ENCODE measurements at places on chromosomes 16 and 17. TPM values are rescaled to one million over a fixed set of nuclear protein-coding genes. Genes with fewer than 3 reads are reported as not detected.

DNA sequence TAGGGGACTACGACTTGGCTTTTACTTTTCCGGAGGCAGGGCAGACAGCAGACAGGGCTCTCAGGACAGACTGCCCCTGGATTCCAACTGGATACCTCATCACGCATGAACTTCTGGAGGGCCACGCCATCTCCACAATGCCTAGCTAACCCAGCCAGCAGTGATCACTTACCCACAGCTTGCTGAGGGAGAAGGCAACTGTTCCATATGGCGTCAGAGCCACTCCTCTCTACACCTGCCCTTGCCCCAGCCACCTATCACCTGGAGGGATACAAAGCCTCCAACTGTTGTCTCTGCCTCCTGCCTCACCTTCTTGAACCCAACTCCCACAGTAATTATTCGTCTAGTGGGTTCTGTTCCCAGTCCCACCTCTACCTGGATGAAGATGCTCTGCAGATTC is 8.8 kb downstream of the MYO19 start:
- no peak for DNase-seq

- no peak for DNase-seq
Measured at GRCh38 chr17:77510133-77510796, 369.5 kb downstream of the SEC14L1 start.

DNA sequence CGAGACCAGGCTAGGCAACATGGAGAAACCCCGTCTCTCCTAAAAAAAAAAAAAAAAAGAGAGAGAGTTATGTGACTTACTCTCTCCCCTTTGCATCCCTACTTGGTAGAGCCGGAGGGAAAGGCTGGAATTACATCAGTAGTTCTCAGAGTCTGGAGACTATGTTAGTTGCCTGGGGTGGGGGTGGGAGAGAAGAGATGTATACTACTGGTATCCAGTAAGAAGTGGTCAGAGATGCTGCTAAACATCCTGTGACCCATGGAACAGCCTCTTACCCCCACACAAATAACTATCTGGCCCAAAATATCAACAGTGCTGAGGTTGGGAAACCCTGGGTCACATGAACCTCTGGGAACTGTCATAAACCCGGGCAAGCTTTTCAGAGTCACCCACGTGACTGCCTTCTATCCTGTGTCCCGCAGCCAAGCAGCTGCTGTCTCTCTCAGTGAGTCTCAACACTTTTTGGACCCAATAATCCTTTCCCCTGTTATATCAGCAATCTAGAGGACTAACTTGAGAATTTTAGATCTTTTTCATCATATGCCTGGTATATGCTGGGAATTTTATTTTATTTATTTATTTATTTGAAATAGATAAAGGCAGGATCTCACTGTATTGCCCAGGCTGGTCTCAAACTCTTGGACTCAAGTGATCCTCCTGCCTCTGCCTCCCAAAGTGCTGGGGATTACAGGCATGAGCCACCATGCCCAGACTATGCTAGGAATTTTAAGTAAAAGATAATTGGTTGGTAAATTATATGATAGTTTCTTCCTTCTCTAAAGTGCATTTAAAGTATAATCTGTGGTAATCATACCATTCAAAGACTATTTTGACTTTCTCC is 8.7 kb downstream of the EIF1 start:
- no peak for DNase-seq

GRCh38 chr16:12611006-12611477 is 192.6 kb downstream of the CPPED1 start:
- DNase-seq: no peak

DNA sequence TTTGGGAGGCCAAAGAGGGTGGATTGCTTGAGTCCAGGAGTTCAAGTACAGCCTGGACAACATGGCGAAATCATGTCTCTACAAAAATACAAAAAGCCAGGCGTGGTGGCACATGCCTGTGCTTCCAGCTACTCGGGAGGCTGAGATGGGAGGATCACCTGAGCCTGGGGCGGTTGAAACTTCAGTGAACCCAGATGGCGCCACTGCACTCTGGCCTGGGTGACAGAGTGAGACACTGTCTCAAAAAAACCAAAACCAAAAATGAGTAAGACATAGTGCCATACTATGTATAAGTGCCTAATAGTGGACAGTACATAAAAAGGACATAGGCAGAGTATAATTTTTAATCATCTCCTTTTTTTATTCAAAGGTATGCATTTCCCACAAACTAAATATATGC is 4.0 kb downstream of the CTC1 start:
- no peak for DNase-seq

GRCh38 chr17:9056566-9056965 is 35.3 kb downstream of the NTN1 start:
- no peak for DNase-seq

DNA sequence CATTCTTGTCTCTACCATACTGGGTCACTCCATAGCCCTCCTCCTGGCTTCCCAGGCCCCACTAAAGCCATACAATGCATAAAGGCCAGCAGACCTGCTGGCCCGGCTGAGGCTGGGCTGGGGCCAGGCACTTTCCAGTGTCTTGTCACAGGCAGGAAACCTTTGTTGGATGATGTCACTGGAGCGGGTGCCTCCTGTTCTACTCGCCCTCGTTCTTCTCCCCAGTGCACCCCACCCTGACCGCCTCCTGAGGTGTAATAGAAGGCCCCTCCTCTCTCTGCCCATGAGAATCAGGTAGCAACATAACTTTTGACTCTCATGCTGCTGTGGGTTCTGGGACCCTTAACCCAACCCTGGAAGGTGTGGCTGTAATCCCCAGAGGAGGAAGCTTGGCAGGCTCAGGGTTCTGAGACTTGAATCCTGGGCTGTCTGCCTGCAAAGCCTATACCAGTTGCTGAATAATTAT is 54.2 kb upstream of the IL34 start:
- DNase-seq: no peak

DNA sequence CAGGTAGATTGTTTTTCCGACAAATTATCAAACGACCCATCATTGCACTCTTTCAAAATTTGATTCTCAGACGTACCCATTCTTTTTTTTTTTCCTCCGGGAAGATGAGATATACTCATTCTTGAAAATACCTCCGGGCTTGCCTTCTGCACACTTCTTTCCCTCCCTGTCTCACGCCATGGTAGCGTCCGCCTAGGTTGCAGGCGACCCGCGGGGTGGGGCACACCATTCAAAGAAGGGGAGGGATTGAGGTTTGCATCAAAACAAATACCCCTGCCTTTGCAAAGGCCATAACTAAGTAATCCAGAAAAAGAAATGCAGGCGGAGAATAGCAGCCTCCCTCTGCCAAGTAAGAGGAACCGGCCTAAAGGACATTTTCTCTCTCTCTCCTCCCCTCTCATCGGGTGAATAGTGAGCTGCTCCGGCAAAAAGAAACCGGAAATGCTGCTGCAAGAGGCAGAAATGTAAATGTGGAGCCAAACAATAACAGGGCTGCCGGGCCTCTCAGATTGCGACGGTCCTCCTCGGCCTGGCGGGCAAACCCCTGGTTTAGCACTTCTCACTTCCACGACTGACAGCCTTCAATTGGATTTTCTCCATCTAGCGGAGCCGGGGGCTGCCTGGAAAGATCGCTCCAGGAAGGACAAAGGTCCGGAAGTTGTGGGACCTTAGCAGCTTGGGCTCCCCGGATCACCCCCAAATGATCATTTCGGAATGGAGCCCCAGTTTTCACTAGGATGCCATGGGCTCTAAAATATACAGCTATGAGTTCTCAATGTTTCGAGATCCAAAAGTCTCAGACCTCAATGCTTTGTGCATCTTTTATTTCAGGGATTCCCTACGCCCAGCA is 843 bp downstream of the TP53 start:
- DNase-seq: no peak

- DNase-seq: no peak
Measured at GRCh38 chr17:6583411-6583810, 27.1 kb upstream of the PITPNM3 start.

DNA sequence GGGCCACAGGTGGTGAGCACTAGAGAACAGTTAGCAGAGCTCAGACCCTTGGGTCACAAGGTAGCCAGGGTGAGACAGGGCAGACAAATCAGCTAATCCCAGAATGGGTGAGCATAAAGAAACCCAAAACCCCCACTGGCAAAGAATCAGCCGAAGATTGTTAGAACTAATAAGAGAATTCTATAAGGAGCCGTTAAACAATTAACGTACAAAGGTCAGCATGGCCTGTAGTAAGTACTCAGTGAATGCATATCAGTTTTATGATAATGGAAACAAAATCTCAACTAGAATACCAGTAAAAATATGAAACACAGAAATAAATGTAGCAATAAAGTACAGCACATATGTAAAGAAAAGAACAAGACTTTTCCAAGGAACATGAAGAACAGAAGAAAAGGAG is 168.6 kb downstream of the NTN1 start:
- no peak for DNase-seq

DNA sequence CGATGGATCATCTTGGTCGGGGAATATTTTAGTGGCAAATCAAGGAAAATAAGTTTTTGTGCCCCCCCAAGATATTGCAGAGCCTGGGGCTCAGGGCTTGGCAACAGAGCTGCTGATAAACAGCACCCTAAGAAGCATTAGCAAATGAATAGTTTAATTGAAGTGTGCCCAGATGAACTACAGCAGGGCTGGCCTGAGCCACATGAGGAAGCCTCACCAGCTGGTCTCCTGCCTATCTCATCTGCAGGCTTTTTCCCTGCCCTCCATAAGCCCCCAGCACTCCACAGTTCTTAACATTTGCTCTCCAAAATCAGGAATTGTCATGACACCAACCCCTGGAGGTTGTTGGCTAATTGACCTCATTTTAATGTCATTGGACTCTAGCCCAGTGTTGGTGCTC is 480.2 kb downstream of the HS3ST3B1 start:
- no peak for DNase-seq

DNA sequence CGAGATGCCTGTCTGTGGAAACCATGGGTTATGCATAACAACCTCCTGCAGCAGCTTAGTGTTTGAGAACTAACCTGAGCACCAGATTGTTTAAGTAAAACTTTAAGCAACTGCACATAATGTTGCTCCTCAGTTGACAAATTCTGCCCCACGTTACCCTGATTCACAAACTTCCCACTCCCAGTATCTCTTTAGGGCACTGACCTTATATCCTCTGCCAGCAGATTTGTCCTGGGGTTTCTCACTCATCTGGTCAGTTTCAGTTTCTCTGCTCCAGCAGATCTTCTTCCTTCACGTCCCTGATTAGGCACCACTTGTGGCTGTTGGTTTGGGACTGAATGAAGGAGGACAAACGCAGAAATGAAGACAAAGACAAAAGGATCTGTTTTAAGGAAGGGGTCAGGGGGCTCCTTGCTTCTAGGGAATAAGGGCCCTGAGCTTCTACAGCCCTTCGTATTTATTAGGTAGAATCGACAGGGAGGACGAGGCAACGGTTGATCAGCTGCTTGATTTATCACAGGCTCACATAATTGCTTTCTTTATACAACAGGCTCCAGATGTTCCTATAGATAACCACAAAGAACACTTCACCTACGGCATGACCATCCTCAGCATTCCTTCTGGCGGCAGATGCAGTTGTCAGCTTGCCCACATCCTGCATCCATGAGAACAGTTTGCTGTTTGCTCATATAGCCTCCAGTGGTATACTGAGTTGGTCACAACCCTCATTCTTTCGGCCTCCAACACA is 13.5 kb upstream of the ZNF689 start:
- DNase-seq: no peak

ABHD15 gene
- total RNA-seq: 6.3 TPM
